ENCODE measurements at places on chromosomes 5 and 9. TPM values are rescaled to one million over a fixed set of nuclear protein-coding genes. Genes with fewer than 3 reads are reported as not detected.

The GNA14 gene
- total RNA-seq: 0.14 TPM

The SLC6A3 gene
- not detected for total RNA-seq

The TAS2R1 gene
- not detected for total RNA-seq

The STPG3 gene
- not detected for total RNA-seq

The POMT1 gene
- 22.4 TPM for total RNA-seq

The PHYHD1 gene
- 21.2 TPM for total RNA-seq

The CDKN2A gene
- 22.4 TPM for total RNA-seq

The TMEM215 gene
- total RNA-seq: not detected

The FGFR4 gene
- 54.6 TPM for total RNA-seq

The NUTM2G gene
- total RNA-seq: not detected

The CDC20B gene
- not detected for total RNA-seq

DNA sequence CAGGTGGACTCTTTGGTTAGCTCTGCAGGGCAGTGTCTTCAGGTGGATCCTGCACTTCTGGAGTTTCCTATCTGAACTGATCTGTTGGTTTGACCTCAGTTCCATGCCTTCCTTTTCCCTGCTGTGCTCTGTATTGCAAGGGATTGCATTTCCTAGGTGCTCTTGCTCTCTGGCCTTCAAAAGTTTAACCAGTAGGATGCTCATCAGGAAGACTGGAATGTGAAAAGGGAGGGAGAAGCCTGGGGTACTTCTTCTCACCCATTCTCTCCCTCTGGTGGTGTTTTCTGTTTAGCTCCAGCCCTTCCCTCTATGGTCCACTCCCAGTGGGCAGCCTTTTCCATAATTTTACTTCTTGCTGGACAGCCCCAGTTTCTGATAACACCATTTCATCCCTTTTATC, 78.5 kb downstream of the ZNF618 start:
- DNase-seq: no peak

GRCh38 chr5:85225388-85225787, 840.7 kb upstream of the EDIL3 start:
- no peak for DNase-seq

- no peak for DNase-seq
Measured at GRCh38 chr5:16585041-16585667, 31.6 kb downstream of the RETREG1 start.

DNA sequence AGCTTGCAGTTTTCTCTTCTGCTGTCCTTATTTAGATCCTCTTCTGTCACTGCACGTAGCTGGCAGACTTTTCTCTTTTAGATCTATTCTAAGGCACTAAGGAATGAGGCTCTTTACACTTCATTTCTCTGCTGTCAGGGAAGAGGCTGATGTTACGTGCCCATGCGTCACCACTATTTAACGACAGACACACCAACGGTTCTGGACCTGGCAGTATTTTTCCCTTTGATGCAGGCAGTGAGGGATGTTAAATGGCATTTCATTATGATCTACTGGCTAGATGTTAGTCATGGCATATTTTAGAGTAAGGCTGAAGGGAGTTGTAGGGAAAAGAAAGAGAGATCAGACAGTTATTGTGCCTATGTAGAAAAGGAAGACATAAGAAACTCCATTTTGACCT, 8.2 kb upstream of the CRHBP start:
- no peak for DNase-seq

DNA sequence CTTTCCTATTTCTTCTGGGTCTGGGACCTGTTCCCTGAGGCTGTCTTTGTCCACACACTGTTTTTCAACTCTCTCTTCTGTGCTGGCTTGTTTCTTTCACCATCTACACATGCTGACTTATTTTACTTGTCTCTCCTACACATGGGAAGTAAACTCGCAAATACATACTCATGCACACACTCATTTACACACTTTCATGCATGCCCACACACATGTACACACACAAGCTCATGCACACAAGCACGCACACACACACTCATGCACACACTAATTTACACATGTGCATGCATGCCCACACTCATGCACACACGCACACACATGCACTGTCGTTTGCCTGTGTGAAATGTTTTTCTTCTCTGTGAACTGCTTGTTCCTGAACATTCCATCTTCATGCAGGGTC, 169.0 kb downstream of the IRX2 start:
- no peak for DNase-seq

DNA sequence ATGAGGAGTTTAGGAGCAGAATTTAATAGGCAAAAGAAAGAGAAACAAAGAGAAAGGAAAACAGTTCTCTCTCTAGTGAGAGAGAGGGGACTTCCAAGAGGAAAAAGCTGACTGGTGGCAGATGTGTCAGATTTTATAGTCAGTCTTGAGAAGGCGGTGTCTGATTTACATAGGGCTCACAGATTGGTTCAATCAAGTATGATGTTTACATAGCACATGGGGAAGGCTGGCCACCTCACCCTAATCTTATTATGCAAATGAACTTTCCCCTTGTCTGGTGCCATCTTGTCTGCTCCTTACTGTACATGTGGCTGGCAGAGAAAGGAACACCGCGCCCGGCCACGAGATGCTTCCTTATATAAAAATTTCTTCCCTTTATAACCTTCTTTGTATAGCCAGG, 24.7 kb downstream of the UNC13B start:
- no peak for DNase-seq

GRCh38 chr5:67268231-67269021, 71.8 kb upstream of the CD180 start:
- DNase-seq: peak; percentile 79

DNA sequence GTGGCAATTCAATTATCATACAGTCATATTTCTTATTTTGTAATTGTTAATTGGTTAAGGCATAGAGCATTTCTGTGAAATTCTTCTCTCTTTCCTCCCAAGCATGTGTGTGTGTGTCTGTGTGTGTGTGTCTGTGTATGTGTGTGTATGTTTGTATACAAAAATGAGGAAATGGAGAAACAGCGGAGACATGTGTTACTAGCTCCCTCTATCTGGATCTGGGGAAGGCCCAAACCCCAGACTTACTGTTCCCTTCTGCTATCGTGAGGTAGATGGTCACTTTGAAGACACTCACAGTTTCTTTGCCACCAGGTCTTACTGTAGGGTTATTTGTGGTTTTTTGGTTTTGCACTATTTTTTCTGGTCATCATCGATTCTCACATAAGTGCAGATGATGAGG, 11.4 kb upstream of the C5orf63 start:
- DNase-seq: no peak

DNA sequence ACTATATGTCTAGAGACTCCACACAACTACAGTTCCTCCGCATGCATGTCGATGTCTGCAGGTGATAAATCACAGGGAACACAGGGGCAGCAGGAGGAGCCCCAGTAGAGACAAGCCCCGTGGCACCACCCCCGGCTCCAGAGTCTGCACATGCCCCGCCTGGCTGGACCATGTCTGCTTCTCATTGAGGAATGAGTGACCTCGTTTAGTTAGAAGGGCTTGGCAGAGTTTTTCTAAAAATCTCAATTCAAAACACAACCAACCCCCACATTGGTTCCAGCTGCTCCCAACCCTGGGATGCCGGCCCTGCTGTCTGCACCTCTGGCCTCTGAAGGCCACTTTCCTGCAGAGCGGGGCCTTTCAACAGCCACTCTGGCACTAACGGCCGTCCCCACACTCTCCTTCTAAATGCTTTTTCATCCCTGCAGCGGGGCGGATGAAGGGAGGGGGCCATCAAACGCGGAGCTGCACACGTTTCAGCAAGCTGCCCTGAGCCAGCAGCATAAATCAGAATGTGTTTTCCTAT, 106.3 kb downstream of the ROR2 start:
- DNase-seq: no peak

GRCh38 chr9:137157618-137158415, 12.0 kb downstream of the LRRC26 start:
- no peak for DNase-seq

- DNase-seq: no peak
Measured at GRCh38 chr5:26282190-26282589, 756.2 kb downstream of the CDH9 start.

DNA sequence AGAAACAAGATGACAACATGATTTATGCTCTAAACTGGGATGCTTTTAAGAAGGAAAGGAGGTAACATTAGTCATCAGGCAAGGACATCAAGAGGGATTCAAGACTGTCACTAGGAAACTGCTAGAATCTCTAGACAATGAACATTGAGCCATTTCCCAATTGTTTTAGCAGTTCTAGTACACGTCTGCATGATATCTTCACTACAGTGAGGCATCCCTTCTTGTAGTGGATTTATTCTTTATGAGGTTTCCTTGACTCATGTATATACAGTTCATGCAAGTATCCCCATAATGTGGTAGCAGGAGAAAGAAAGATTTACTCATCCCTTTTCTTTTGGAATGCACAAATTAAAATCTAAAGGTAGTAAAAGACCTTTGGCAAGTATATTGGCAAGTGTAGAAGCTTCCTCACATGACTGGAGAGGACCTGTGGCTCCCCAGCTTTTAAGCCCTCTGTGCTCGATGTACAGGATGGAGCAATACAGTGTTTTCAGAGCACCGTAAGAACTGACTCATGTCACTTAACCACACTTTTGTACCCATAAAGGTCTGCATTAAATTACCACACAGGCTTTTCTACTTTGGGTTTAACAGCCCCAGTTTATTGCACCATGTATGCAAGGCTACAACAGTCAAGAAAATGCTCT, 335.9 kb downstream of the SEMA5A start:
- no peak for DNase-seq

DNA sequence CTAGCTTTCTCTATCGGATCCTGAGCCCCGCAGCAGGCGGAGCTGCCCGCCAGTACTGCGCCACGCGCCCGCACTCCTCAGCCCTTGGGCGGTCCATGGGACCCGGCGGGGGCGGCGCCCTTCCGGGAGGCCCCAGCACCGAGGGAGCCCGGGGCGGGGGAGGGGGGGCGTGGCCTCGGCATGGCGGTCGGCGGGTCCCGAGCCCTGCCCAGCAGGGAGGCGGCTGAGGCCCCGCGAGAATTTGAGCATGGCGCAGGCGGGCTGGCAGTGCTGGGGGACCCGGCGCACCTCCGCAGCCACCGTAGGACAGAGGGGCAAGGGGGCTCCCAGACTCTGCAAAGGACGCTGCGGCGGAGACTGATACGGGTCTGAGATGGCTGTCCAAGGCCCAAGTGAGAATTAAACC, 6.8 kb downstream of the ZDHHC11B start:
- DNase-seq: no peak

GRCh38 chr5:157571357-157571827, 4.2 kb downstream of the ADAM19 start:
- no peak for DNase-seq

DNA sequence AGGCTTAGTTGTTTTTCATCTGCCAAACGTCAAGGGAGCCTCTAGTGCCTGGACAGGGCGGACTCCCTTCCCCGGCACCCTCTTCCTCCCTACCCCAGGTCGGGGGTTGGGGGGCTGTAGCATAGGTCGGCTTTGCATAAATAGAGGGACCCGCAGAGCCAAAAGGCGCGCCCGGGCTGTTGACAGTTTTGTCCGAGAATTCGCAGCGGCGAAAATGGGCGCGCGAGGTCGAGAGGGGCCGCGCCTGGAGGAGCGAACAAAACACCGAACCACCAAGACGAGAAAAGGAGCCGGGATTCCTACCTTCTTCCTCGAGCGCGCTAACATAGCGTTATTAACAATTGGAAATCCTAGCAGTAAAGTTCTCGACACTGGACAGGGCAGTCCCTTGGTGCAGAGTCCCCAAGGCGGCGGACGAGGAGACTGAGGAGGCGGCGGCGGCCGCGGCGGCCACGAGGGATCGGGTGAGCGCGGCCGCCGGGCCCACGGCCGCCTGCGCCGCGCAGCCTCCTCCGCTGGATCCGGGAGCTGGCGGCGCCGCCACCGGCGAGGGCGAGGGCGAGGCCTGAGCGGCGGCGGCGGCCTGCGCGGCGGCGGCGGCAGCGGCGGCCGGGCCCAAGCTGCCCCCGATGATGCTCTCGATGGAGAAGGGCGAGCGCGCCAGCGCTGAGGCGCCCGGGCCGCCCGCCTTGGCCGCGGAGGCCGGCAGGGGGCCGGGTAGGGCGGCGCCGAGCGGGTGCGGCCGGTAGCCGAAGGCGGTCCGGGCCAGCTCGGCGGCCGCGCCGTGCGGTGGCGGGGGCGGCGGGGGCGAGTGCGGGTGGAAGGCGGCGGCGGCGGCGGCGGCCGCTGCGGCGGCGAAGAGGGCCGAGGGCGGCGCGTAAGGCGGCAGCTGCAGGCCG, 1.7 kb downstream of the FOXD1 start:
- DNase-seq: no peak

DNA sequence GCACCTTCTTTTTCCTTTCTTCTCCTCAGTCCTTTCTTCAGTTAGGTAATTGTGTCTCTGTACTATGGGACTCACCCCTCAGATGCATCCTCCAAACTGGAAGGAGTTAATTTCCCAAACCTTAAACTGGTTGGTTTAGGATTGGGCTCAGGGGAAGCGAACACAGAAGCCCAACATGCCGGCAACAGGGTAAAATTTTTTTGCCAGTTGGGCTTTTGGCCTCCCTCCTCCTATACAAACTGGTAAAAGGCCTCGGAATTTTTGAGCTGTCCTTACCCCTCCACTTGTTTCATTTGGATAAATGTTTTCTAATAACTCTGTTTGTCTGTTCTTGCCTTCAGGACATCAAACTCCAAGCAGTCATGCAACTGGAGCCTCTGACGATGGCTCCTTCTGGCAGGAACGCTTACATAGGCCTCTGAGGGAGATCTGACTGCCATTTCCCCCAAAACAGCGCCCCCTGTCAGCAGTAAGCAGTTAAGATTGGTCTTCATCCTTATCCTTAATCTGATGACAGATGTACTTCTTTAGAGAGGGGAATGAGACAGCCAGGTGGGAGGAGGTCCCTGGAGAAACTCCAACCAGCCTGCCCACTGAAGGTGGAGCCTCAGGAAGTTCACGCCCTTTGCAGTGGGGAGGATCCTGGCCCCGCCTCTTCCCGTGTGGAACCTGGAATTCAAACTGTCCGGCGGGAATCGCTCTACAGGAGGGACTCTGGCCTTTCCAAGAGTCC, 57.8 kb upstream of the SPINK5 start:
- no peak for DNase-seq

DNA sequence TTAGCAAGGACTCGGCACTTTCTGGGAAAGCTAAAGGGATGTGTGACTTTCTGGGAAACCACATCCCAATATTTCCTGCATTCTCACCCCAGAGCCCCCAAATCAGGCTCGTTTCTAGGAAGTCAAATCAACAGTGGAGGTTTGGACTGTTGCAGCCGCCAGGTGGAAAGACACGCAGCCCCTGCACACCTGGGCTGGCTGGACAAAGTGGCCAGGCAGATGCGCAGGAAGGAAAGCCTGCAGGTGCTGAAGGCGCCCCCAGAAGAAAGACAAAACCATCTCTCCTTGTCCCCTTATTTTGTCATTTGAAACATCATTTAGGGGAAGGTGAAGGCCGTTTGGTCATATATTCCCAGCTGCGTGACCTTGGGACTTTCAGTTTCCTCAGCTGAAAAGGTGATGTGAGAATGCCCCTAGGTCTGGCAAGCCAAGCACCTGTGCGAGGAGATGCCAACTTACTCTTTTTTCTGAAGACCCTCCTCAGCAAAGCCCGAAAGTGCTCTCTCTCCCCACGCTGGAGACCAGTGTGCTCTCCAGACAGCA, 97.9 kb upstream of the CPEB4 start:
- DNase-seq: no peak
